Activated CD4-positive, alpha-beta T cell treated with anti-CD3 and anti-CD28 coated beads for 1 hour (primary cell): ENCODE measurements at places on chromosomes 12 and 14.

DNA sequence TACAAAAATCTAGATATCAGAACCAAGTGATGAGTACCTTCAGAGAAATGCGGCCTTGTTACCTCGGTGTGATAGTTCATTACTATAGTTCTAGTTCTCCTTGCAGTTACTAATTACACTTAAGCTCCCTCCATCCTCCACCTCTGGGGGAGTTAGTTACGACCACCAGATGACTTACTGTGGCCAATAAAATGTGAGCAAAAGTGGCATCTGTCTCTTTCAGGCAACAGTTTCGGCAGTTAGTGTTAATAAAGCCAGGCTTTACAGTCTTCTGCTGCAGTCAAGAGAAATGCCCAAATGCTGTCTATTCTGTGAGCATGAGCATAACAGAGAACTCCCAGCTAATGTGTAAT, 6.0 kb downstream of the TXNDC16 start:
- no peak for DNase-seq

DNA sequence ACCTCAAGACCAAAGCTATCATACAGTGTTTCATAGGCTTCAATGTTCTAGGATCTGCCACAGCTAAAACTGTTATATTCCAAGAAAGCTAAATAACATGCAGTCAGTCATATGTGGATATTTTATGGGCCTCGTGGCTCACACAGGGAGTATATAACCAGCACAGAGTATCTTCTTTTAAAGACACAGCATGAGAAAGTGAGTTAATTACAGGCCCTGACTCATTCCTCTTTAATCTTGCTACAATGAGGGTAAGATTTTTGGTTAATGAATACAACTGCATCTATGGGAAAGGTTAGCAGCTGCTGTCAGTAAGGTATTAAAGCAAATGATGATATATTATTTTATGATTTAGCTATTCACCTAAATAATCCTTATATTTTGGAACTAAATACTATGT, 111.0 kb downstream of the TRAFD1 start:
- DNase-seq = no peak

- DNase-seq = no peak
These were observed 51.1 kb downstream of the CALM1 start for GRCh38 chr14:90447720-90448497.

GRCh38 chr12:80189241-80189640, 89.9 kb downstream of the OTOGL start:
- DNase-seq = no peak

- no peak for DNase-seq
These were observed 63.5 kb downstream of the LLPH start for GRCh38 chr12:66066929-66067523.

DNA sequence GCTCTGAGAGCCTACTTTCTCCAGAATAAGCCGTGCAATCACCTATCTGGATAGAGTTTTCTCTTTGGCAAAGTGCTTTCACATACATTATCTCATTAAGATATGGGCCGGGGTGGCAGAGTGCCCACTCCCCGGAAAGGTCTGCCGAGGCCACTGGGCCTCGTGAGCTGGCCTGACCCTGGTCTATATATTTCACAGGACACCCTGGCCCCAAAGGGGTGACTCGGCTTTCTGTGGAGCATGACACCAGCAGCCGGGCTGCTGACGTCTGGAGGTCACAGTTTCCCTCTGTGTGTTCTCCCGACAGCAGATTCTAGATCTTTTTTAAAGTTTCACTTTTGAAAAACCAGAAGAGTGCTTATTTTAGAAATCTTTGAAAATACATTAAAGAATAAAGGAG, 27.9 kb upstream of the ATP2A2 start:
- DNase-seq = no peak

GRCh38 chr12:54206791-54207190, 18.0 kb upstream of the SMUG1 start:
- DNase-seq = no peak

- no peak for DNase-seq
These were observed 278.3 kb downstream of the DPF3 start for GRCh38 chr14:72615451-72616121.

GRCh38 chr12:105740970-105741725, 397.6 kb downstream of the NUAK1 start:
- DNase-seq = no peak

- no peak for DNase-seq
These were observed 36.4 kb downstream of the PKP2 start for GRCh38 chr12:32860192-32860591.

GRCh38 chr14:65549429-65549828, 136.9 kb downstream of the FUT8 start:
- no peak for DNase-seq

- no peak for DNase-seq
These were observed 31.6 kb upstream of the PTPRQ start for GRCh38 chr12:80412343-80412953.

GRCh38 chr14:54579621-54580020, 12.7 kb downstream of the SAMD4A start:
- no peak for DNase-seq

- DNase-seq = no peak
These were observed 141.3 kb upstream of the PLEKHG7 start for GRCh38 chr12:92561543-92561899.

- no peak for DNase-seq
These were observed 4.8 kb downstream of the SLC8A3 start for GRCh38 chr14:70183991-70184390.

- DNase-seq = no peak
These were observed 907.6 kb upstream of the SEL1L start for GRCh38 chr14:82441270-82441669.

- no peak for DNase-seq
These were observed 22.3 kb downstream of the ZNF268 start for GRCh38 chr12:133203344-133204263.

GRCh38 chr12:95116773-95117172, 43.4 kb upstream of the NR2C1 start:
- DNase-seq = no peak

- DNase-seq = no peak
These were observed 3.9 kb upstream of the GPR162 start for GRCh38 chr12:6817662-6818157.

- no peak for DNase-seq
These were observed 16.5 kb downstream of the KRT7 start for GRCh38 chr12:52249511-52250047.

DNA sequence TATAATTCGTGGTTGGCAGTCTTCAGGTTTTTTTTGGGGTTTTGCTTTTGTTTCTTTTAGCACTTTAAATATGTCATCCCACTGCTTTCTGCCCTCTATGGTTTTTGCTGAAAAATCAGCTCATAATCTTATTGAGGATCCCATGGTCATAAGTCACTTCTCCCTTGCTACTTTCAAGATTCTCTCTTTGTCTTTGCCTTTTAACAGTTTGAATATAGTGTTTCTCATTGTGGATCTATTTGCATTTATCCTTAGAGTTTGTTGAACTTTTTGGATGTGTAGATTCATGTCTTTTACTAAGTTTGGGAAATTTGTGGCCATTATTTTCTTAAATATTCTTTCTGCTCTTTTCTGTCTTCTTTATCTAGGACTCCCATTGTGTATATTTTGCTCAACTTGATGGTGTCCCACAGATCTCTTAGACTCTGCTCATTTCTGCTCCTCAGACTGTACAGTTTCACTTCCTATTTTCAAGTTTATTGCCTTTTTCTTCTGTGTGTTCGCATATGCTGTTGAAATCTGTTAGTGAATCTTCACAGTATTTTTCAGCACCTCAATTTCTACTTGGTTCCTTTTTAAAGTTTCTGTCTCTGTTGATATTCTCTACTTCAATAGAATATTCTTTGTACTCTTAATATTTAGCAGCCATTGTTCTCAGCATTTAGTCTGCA, 70.8 kb downstream of the WNK1 start:
- DNase-seq = no peak

GRCh38 chr12:27077586-27077985, 4.8 kb downstream of the C12orf71 start:
- no peak for DNase-seq

DNA sequence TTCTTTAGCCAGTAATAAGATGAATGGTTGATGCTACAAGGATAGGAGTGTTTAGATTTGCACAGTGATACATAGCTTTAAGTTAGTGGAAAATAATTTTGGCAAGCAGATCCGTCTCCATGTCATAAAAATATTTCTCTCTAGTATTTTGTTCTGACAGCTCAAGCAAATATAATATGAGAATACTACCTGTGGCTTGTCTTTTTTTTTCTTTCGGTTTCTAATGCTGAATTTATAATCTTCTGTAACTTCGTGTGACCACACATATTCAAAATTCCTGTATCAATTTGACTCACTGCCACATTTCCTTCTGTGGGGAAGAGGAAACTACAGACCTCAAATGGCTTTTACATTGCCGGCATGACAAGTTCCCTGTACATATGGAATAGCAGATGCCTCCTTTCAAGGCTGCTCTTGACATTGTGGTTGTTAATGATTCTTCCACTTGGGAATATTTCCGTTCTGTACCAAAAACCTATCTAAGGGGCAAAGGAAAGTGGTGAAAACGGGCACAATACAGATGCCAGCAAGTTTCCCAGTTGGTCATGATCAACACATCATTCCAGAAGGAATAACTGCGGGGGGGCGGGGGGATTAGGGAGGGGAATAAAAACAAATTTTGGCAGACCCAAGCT, 103.6 kb upstream of the CCDC91 start:
- DNase-seq = no peak

DNA sequence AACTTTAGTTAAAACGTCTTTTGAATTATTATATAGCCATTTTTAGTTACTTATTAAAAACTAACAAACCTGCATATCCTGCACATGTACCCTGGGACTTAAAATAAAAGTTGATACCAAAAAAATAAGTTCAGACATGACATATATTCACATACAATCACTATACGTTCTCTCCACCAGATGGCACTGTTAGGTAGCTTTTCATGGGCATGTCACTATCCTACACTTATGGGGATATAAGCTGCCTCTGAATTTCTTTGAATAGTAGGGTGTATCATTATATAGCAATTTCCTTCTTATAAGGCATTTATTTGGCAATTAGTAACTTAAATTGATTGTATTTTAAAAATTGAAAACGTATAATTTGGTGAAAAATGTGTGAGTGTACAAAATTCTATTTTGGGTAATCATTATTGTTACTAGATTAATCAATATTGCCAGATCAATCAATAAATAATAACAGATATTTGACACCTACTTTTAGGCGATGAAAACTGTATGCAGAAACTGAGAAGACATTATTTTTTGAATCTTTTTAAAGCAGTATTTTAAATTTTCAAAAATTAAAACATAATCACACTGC, 31.8 kb upstream of the OR10A7 start:
- no peak for DNase-seq

- DNase-seq = no peak
These were observed 54.3 kb upstream of the CIT start for GRCh38 chr12:119931402-119931801.

GRCh38 chr14:67480011-67480410, 8.5 kb downstream of the TMEM229B start:
- no peak for DNase-seq

DNA sequence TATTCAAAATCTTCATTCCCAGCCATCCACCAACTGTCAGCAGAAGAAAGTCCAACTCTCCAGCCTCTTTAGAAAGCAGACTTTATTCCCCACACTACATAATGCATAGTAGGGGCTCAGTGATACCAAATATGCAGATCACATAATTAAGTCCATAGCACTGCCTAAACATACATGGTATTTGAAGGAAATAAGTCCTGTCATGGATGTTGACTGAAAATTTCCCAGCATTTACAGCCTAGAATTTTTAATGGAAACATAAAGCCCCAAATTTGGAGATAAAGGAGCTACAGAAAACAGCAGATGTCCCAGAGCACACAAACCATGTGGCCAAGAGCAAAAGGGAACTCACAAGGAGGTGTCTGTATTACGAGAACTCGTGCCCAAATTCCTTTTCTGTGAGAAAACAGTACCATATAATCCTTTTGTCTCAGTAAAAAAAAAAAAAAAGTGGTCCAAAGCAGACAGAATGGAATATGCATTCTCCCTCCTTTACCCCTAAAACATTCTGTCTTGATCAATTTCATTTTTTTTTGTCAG, 920.5 kb downstream of the NRXN3 start:
- no peak for DNase-seq

DNA sequence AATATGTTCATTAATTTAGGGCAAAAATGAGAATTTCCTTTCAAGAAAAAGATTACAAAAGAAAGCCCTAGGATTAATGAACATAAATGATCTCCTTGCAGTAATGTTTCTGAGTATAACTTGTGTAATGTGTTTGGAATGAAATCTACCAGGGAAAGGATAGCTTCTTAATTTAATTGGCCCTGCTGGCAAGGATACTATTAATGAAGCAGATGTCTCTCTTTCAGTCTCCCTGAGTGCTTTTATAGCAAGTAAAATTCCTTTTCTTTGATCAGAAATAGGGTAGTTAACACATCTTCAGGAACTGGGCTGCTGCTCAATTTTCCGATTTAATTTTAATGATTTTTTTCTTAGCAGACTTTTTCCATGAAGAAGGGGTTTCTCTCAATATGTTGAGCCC, 379.4 kb upstream of the PDE3A start:
- DNase-seq = no peak

- no peak for DNase-seq
These were observed 245.0 kb downstream of the RGS6 start for GRCh38 chr14:72177251-72177650.

DNA sequence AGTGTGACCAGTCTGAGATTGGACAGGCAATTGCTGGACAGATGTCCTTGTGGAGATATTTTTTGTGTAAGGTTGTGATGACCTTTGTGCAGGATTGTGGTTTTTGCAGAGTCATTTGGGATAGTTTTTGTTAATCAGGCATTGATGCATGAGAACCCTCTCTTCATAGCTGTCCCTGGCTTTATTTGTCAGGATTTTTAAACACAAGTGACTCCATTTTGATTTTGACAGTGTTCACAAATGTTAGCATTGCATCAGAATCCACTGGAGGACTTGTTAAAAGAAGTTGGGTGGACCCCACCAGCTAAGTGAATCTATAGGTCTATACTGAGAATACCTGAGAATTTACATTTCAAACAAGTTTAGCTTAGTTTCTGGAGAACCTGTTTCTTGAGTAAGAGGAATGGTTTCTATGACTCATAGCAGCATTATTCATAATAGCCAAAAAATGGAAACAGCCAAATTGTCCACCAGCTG, 11.8 kb downstream of the FNTB start:
- DNase-seq = no peak

- no peak for DNase-seq
These were observed 415.4 kb upstream of the PRICKLE1 start for GRCh38 chr12:43004908-43005307.

GRCh38 chr14:50230701-50231474, 490 bp downstream of the SOS2 start:
- DNase-seq = no peak

- no peak for DNase-seq
These were observed 1.0 kb downstream of the PPP1R36 start for GRCh38 chr14:64550621-64551333.

- DNase-seq = no peak
These were observed 2.6 kb downstream of the ITGA7 start for GRCh38 chr12:55704824-55705718.

DNA sequence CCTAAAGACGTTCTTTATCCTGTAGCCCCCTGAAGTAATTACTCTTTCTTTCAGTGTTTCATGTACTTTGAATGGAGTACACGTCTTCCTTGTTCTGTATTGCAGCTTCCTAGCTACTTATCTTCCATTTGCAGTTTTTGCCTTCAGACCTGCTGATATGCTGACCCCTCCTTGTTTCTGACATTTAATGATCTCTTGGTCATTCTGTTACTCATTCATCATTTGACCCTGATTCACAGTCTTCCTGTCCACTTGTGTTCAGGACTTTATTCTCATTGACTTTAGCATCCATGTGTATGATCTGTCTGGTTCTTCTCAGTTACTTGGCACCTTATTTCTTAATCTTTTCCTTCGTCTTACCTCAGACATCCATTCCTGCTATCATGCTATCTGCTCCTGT, 22.2 kb downstream of the CPSF2 start:
- no peak for DNase-seq

GRCh38 chr12:124607681-124608425, 40.4 kb upstream of the NCOR2 start:
- no peak for DNase-seq
